ENCODE measurements at places on chromosomes 6 and 20.

GRCh38 chr20:37734228-37734985 is 40.6 kb downstream of the CTNNBL1 start:
- no peak for DNase-seq

GRCh38 chr6:155504848-155505607 is 49.4 kb upstream of the NOX3 start:
- DNase-seq = no peak

DNA sequence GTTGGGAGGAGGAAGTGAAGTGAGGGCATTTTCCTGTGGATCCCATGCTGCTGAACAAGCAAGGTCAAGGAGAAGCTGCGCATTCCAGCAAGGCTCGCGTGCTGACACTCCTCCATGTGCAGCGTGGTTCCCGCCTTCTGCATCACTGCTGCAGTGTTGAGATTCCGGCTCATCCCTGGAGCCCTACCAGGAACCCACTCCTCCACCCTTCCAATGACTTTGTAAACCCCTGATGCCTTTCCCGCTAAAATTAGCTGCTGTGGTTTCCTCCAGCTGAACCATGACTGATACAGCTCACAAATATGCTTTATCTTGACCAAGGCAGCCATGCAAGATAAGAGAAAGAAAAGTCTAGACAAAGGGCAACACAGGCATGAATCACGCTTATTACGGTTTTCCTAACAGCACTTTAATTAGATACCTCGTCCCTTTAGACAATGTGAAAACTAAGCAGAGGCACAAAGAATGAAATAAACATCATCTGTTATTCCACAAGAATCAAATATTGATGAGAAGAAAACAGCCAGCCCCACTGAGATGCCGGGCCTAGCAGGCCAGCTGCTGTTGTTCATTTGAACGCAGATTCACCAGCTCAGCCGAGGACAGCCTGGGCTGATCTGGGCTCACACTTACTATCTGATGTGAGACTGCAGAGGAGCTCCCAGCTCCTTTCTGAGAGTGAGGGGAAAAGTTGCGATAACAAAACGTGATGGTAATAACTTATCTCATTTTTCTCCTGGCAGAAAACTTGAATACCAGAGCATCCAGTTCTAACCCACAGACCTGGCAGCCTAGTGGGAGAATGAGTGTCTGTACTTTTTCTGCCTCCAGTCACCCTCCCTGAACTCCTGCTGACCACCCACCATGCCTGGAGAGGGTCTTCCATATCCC is 14.2 kb upstream of the BNIP5 start:
- no peak for DNase-seq

- DNase-seq = no peak
Observed at GRCh38 chr20:32934580-32934979, 69.7 kb downstream of the SUN5 start.

DNA sequence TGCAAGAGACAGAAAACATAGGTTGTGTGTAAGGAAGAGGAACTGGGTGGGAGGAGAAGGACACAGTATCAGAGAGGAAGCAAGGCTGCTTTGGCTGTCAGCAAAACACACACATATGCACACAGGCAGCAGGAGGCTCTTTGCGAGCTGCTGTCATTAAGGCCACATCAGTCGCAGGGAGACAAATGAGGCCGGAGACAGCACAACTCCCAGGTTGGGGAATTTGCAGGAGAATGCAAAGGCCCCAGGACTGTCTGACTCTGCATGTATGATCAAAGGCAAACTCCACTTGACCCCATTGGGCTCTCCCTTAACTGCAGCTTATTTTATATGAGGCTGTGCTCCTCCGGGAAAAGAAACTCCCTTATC is 35.3 kb downstream of the METTL24 start:
- DNase-seq = no peak

GRCh38 chr6:25582101-25582500 is 69.9 kb upstream of the SCGN start:
- no peak for DNase-seq

GRCh38 chr6:63816401-63816981 is 180.9 kb downstream of the PHF3 start:
- no peak for DNase-seq

DNA sequence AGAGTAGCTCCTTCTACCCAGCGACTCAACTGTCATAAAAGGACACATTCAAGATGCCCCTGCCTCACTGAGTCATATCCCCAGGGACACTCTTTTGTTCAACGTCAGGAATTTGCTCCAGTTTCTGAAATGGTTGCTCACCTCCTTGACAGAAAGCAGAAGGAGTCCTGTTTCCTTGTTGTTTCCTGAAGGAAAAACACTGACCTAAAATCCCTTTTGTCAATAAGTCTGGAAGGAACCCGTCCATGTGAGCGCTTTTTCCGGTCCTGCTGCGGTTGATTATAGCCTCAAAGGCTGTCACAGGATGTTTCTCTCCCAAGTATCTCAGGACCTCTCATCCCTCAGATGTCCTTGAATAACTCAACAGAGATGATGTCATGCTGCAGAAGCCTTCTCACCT is 113.6 kb upstream of the PLEKHG1 start:
- DNase-seq = no peak

- DNase-seq = no peak
Observed at GRCh38 chr6:134816780-134817179, 133.1 kb downstream of the ALDH8A1 start.

GRCh38 chr20:40991181-40991889 is 37.3 kb upstream of the TOP1 start:
- DNase-seq = no peak

- DNase-seq = no peak
Observed at GRCh38 chr6:2839195-2839981, 2.3 kb downstream of the SERPINB1 start.

- no peak for DNase-seq
Observed at GRCh38 chr6:131828080-131828479, 20.3 kb downstream of the ENPP1 start.

DNA sequence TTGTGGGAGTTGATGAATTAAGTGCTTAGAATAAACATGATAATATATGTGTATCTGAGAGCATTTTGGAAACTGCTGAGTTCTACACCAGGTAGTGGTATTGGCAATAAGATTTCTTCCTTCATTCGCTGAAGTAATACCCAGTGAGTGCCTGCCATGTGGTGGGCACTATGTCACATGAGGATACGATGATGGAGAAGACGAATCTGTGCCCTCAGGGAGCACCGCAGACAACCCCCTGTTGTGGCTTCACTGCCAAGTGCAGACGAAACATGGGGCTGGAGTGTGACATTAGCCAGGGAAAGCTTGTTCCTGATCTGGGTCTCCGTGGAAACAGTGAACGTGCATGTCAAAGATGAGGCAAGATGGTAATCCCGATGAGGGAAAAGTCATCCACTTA is 7.9 kb downstream of the ZNF76 start:
- no peak for DNase-seq

GRCh38 chr6:149936743-149937142 is 5.1 kb upstream of the ULBP2 start:
- no peak for DNase-seq

GRCh38 chr20:20814685-20815084 is 102.2 kb upstream of the RALGAPA2 start:
- DNase-seq = no peak

DNA sequence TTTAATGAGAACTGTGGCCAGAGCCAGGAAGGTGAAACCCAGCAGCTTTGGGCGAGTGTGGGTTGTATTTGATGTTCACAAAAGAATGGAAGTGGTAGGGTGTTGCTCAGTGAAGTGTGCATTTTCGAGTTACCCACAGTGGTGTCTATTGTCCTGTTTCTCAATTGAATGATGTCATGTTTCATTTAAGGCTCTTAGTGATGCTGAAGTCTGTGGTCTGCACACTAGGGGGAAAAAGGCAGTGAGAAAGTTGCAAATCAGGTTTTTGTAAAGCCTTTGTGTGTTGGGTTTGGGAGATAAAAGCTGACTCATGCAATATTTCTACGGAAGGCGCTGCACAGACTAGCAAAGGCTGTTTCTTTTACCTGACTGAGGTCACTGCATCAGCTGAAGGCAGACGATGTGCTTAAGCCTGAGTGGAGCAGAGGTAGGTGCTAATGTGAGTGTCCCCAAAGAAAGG is 121.1 kb downstream of the PLEKHG1 start:
- DNase-seq = no peak
